ENCODE measurements at places on chromosomes 1 and 21. TPM values are rescaled to one million over a fixed set of nuclear protein-coding genes. Genes with fewer than 3 reads are reported as not detected.

Gene KRTAP23-1
- total RNA-seq = not detected

Gene SSR2
- total RNA-seq = 304 TPM

DNA sequence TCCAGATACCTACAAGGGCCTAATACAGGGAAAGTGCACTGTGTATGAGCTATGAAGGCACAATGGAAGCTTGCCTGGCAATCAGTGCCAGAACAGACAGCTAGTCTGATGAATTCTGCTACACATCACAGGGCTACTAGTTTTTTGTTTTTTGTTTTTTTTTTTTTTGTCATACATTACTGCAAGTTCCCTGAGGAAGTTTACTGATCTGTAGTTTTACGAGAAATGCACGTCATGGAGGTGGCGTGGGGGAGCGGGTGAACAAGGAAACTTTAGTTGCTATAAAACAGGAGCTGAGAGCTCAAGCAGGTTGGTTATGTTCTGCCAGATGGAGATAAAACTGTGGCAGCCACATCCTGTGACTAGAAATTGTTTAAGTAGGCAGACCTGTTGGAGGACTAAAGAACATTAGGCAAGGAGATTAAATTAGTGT is 17.7 kb downstream of the PTPRC start:
- no peak for DNase-seq

DNA sequence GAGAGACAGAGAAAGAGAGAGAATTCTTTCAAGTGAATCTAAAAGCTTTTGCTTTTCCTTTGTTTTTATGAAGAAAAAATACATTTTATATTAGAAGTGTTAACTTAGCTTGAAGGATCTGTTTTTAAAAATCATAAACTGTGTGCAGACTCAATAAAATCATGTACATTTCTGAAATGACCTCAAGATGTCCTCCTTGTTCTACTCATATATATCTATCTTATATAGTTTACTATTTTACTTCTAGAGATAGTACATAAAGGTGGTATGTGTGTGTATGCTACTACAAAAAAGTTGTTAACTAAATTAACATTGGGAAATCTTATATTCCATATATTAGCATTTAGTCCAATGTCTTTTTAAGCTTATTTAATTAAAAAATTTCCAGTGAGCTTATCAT is 117.6 kb downstream of the PTPRC start:
- peak; percentile 64 for DNase-seq

GRCh38 chr1:110505596-110505995 is 13.4 kb downstream of the KCNA10 start:
- no peak for DNase-seq

DNA sequence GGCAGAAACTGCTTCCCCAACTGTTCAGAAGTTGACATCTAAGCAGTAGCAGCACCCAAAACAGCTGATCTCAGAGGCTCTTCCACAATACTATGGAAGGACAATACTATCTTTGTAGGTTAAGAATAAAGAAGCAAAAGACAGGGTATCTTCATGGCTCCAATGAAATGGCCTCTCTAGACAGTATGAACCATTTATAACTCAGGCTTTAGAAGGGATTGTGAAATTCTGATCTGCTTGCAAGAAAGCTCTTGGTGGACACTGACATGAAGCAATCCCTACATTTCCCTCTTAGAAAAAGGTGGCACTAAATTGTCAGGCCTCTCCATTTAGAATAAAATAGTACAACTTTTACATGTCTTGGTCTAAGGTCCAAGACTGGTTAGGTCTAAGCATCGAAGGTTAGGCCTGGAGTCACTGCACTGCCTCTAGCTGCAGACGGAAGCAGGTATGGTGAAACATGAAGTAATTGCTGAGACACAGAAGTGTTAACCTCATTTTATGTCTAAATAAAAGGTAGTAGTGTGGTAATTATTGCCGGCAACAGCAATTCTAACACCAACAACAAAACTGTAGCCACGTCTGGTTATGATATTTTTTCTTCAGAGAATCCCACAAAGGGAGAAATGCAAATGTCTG is 50.6 kb upstream of the HP1BP3 start:
- no peak for DNase-seq

DNA sequence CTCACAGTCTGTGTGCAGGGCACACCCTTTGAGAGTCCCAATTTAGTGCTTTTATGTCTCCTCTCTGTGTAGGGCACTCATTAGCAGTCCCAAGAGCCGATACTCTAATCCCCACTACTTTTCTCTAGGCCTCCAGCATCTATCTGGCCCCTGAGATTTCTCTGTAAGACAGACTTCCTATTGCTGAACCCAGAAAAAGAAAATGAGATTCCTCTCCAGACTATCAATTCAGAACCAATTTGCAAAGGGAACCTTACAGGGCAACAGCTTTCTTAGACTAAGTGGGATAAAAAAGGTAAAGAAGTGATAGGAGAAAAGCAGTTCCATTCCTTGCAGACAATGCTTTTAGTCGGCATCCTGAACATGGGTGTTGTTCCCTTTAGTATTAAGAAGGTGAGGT is 172.2 kb downstream of the EDEM3 start:
- no peak for DNase-seq

- no peak for DNase-seq
Measured at GRCh38 chr1:205948039-205948438, 4.8 kb upstream of the SLC26A9 start.

- DNase-seq = no peak
Measured at GRCh38 chr1:111615870-111616715, 3.5 kb upstream of the RAP1A start.

DNA sequence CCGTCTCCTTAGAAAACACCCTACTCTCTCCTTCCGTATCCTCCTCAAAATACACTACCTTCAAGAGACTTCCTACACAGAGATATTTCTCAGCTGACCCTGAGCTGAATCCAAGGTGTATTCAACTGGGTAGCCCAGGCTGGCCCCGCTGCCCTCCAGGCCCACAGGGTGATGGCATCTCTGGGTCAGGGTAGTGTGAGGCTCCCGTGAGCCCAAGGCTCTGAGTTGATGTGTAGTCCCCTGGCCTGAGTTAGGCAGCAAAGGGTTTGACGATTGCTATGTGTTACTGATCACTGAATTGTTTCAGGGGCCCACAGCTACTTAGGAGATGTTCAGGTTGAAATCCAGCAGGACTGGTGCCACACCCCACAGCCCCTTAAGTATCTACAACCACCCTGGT is 6.7 kb downstream of the INAVA start:
- DNase-seq = no peak

- no peak for DNase-seq
Measured at GRCh38 chr1:15950763-15951295, 25.1 kb downstream of the ZBTB17 start.

- DNase-seq = no peak
Measured at GRCh38 chr1:39753132-39754025, 14.7 kb downstream of the PPIE start.

GRCh38 chr1:15418806-15419515 is 9.3 kb downstream of the EFHD2 start:
- DNase-seq = no peak

GRCh38 chr1:212935387-212935981 is 14.9 kb upstream of the VASH2 start:
- no peak for DNase-seq

DNA sequence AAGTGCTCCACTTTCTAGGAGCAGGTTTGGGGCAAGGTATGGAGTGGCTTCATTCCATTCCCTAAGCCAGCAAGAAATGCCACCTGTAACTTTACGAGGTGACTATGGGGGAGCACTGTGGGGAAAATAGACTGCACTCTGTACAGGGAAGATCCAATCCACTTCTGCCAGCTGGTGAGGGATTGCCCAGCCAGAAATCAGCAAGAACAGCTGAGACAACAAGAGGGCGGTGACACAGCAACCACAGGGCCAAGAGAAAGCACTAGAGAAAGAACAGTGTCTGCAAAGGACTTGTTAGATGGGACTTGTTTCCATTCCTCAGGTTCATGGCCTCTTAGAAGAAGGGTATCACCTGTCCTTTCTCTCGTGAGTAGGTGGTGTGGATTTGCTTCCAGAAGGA is 19.6 kb downstream of the CAPN8 start:
- no peak for DNase-seq

Measured in fibroblast of lung (primary cell).